ENCODE measurements at places on chromosomes 2 and 18.

DNA sequence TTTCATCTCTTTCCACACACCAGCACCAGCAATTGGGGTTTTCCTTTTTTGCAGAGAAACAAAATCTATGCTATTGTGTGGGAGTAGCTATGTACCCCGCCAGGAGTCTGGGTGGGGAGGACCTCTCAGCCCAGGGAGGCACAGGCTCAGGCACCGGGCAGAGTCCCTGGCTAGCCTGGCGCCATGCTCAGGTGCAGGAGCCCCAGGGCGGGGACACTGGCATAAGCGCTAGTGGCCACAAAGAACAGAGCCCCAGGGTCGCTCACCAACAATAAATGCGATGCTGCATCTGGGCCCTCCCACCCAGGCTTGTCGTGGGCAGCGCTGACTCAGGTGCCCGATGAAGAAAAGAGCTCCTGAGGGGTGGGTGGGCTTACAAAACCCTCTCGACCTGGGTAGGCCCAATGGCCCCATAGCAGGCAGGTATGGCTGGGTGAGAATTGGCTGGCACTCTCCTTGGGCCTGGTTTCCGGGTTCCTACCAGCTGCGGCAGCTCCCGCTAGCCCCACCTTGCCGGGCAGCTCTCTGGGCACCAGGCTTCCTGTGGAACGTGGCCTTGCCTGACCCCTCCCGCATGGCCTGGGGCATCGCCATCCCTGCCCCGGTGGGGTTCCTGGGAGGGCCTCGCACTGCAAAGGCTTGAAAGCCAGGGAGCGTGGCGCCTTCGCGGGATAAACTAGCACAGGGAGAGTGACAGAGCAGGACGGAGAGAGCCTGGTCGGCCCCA lies 31.8 kb upstream of the COL6A3 start:
- no peak for DNase-seq

GRCh38 chr2:69950241-69950640 lies 11.2 kb downstream of the ASPRV1 start:
- DNase-seq: no peak

GRCh38 chr2:222671259-222672067 lies at the start of gene MOGAT1:
Gene MOGAT1, plus strand, starts transcription at chr2:222671658. Its CDS starts 128 bp downstream, at chr2:222671786.
- DNase-seq: peak; percentile 71

DNA sequence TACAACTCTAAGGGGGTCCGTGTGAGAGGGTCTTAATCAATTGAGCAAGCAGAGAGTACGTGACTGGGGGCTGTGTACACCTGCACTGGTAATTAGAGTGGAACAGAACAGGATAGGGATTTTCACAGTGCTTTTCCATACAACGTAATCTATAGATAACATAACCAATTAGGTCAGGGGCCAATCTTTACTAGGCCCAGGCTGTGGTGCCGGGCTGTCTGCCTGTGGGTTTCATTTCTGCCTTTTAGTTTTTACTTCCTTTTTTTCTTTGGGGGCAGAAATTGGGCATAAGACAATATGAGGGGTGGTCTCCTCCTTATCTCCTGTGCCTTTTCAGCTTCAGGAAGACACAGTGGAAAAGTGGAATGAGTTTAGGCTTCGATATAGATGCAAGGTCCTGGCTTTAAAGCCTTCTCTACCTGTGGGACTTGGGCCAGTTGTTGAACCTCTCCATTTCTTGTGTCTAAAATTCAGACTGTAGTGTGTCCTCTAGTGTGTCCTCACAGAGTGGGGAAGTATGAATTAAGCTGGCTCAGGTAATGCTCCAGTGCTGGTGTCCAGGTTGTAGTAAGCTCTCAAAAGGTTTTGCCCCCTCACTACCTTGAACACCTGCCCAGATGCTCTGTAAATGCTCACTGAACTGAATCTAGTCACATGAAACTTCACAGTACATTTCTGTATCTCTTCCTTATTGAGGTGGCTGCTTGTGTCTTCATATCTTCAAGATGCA lies 422.8 kb downstream of the SETBP1 start:
- no peak for DNase-seq

GRCh38 chr2:18749912-18750526 lies 160.7 kb upstream of the NT5C1B start:
- peak; percentile 65 for DNase-seq

- DNase-seq: no peak
Observed at GRCh38 chr18:48219037-48219809, 190.0 kb downstream of the ZBTB7C start.
